Stimulated activated naive CD4-positive, alpha-beta T cell treated with Interleukin-2 at 50 U/mL for 16 hours (primary cell): ENCODE measurements at places on chromosomes 5 and 9.

GRCh38 chr5:179322071-179323025 is 22.9 kb downstream of the ADAMTS2 start:
- DNase-seq = no peak

DNA sequence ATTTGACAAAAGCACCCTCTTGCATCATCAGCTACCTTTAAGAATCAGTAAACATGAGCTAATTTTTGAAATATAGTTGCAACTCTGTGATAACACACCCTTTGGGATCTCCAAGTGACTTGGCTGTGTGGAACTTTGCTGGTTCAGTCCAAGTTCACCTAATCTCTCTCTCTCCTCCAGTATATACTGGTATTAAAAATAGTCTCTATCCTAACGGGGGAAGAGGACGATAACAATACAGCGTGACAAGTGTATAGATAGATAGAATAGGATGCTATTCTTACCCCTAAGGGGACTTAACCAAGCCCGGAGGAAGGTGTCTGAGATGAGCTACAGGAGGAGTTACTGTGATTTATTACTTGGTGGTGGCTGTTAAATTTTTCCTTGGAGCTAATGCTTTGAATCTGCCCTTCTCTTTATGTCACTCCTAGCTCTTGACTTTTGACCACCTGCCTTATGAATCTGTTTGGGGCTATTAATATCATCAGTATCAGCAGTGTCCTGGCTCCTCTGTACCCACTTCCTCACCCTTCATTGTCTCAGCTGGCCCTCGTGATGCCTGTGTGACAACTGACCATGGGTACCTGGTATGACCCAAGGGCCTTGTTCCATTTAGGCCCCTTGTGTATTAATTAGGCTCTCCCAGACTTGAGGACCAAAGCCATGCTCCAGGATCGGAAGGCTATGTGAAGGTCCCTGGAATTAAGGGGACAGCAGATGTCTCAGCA is 223.9 kb downstream of the SREK1 start:
- DNase-seq = no peak

GRCh38 chr9:89513837-89514236 is 15.9 kb upstream of the SEMA4D start:
- DNase-seq = no peak

DNA sequence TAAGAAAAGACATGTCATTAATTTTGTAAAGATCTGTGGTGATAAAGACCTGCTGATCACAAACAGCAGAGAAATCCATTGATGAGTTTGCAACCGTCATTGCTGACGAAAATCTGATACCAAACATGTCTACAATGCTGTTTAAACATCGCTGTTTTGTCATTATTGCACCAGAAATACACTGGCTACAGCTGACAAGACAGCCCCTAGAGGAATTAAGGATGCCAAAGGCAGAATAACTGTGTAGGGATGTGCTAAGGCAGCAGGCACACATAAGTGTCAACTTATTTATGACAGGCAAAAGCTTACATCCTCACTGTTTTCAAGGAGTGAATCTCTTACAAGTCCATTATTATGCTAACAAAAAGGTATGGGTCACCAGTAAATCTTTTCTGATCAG is 439.3 kb downstream of the TLE1 start:
- DNase-seq = no peak

DNA sequence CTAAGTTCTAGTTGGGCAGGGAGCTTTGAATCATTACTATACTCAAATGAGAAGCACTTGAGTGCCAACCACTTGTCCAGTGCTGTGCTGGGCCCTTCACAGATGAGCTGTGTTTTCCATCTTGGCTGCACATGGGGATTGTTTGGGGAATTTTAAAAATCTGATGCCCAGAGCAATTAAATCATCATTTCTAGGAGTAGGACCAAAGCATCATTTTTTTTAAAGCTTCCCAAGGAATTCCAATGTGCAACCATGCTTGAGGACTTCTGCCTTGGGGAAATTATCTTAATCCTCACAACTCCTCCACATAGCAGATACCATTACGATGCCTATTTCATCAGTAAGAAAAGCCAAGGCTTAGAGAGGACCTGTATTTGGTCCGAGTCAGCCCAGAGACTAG is 131.4 kb downstream of the TMEM174 start:
- DNase-seq = no peak

- DNase-seq = no peak
These were observed 9.1 kb upstream of the UBAC1 start for GRCh38 chr9:135970128-135970815.

DNA sequence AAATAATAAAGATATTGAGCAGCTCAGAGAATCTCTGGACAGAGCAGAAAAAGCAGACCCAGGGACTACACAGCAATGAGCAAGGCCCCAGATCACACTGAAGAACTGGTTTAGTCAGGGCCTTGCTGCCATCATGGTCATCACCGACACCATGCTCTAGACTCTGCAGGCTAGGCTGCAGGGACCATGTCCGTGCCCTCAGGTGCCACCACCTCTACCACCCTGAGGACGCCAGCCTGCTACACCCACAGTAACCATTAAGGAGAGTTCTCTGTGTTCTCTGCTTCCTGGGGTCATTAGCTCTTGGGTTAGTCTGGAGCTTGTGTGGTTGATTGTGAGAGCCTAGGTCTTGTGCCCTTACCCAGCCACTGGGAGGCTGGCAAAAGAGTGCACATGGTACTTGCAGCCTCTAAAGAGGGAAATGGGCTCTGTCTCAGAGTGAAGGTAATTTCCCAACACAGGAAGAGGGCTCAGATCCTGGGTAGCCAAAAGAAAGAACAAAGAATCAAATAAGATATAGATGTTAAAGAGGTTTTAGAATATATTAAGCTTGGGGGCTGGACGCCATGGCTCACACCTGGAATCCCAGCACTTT is 31.9 kb upstream of the JADE2 start:
- no peak for DNase-seq

- no peak for DNase-seq
These were observed 677 bp downstream of the MFAP3 start for GRCh38 chr5:154039458-154039829.

DNA sequence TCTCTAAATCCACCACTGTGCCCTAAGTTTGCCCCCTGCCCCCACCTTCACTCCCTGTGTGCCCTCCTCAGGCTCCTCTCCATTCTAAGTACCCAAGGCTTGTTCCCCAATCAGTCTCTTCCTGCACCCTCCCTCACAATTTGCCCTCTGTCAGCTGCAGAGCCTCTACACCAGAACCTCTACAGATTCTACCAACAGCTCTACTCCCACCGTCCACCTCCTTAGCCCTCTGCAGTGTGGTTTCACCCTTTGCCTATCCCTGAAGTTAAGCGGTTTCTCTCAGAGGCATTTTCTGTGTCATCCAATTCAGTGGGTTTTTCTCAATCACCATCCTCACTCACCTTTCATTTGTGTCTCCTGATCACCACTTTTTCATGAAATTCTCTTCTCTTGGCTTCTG is 13.2 kb upstream of the ERAP2 start:
- DNase-seq = no peak

- DNase-seq = no peak
These were observed 427.5 kb downstream of the EFNA5 start for GRCh38 chr5:107243220-107243579.

DNA sequence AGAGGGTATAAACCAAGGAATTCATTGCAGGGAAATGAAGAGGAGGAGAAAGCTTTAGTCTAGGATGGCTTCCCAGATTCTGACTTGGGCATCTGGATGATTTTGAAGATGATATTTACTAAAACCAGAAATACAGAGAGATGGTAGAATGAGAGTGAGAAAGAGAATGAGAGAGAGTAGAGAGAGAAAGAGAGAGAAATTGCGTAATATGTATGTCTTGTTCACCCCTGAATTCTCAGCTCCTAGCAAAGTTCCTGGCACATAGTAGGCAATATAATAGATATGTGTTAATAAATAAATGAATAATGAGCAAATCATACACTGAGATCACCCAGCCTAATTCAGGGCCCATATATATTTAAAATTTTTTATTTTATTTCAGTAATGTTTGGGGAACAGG is 1089.5 kb upstream of the DMAC1 start:
- DNase-seq = no peak

- DNase-seq = no peak
These were observed 157.8 kb upstream of the FTMT start for GRCh38 chr5:121693864-121694263.

- no peak for DNase-seq
These were observed 98.7 kb downstream of the PAX5 start for GRCh38 chr9:36935332-36935731.

DNA sequence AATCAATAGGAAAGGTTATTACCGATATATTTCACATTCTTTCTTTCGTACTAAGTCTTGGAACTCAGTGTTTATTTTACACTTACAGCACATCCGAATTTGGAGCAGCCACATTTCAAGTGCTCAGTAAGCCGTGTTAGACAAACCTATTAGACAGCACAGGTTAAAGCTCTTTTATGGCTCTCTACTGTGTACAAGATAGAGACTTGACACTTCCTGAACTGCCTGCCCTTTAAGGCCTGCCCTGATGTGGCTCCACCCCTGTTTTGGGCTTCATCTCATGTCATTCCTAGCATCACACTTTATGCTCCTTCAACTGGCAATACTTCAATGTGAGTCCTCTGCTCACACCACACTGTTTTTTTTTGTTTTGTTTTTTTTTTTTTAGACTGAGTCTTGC is 23.5 kb upstream of the SUSD1 start:
- DNase-seq = no peak

- no peak for DNase-seq
These were observed 608.7 kb upstream of the FAM174A start for GRCh38 chr5:99926463-99926862.

DNA sequence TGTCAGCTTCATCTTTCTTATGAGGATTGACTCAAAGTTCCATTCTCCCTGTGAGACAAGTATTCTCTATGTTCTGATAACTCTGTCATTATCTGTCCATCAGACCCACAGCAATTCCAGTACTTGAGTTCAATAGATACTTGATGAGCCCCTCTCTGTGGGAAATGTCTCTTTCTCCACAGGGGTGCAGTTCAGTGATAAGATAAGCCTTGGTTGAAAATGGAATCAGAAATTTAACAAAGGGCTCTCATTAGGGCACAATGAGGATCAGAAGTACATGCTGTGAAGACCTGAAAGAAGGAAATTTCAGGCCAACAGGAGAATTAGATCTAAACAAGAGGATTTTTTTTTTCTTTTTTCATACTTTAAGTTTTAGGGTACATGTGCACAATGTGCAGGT is 737.3 kb downstream of the MTRR start:
- DNase-seq = no peak

DNA sequence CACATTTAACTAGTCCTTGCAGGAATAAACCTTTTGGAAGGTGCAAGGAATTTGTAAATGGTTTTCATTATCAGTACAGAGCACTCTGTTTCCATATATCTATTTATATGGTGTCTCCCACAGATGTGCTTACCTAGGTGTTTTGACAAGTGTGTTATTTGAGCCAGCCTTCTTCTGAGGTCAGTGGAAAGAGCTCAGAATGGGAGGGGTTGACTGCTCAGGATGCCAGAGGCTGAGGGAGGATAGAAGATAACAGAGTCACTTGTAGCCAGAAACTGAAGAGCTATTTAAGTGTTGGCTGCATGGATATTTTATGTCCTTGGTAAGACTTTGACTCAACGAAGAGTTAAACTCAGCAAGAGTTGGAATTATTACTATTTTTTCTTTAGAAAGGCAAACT is 5.0 kb downstream of the CMYA5 start:
- no peak for DNase-seq

- peak; percentile 43 for DNase-seq
These were observed 6.6 kb downstream of the RGS14 start for GRCh38 chr5:177364159-177364962.

DNA sequence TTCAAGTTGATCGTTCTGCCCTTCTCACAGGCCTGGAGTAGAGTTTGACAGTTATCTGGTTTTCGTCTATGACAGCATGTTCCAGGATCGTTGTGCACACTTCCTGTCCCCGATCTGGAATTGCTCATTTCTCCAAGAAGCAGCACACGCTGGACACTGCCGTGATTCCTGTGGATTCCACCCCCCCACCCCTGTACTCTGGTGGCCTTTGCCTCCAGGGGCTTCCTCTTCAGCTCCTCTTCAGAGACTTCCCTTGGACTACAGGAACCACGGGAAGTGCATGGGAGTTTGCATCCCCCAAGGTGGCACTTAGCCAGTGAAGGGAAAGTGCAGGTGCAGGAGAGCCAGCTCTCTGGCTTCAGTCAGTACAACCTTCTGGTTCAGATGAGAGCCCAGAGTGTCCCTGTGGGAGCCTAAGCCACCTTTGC is 160.7 kb downstream of the CACNA1B start:
- DNase-seq = no peak

DNA sequence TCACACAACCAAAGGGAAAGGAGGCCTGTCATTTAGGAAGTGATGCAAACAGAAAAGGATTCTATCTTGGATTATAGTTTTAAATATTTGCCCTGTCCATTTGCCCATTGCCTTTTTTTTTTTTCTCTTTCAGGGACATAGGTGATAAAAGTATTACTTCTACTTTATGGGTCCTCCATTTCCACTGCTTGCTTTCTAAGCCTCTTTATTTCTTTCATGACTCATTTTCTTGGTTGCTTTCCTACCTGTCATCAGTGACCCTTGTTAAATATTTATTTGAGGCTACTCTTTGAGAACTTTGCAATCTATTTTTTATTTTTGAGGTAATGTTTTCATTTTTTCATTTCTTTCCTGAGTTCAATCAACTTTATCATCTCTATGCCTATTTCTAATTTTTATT is 522.9 kb upstream of the ARRDC3 start:
- no peak for DNase-seq

- DNase-seq = no peak
These were observed 157.2 kb upstream of the ISL1 start for GRCh38 chr5:51225789-51226742.

- no peak for DNase-seq
These were observed 22.1 kb downstream of the ANXA1 start for GRCh38 chr9:73173557-73174329.

DNA sequence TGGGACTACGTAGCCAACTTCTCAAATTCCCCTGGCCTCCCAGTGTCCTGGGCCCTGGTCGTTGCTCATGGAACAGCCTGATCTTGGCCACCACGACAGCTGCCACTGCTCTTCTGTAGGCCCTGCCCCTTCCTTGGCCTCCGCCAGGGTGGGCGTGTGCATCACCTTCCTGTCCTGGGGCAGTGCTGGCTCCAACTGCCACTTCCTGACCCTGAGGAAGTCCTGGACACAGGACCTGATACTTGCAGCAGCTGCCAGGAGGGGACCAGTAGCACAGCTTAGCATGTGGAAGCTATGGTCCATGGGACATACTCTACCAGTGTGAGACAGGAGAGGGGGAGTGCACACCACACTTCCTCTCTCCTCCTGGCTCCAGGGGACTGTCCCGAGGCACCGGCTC is 145.2 kb downstream of the TENT4A start:
- no peak for DNase-seq
